ENCODE measurements at places on chromosomes 4 and X.

DNA sequence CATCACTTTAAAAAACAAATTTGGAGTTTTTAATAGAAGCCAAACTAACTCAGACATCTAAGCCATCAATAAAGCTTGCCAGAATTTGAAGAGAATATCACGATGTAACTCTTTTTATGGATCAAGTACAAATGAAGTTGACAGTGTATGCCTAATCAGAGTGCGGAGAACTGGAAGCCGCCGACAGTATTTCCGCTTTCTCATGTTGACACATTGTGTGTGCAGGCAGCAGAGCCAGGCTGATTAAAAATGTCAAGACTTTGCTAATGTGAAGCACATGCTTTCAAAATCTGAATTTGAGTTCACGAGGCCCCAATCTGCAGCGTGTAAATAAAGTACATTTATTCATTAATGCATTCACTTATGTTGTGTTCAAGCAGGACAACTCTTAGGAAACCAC, 161.2 kb downstream of the TENM3 start:
- no peak for DNase-seq

DNA sequence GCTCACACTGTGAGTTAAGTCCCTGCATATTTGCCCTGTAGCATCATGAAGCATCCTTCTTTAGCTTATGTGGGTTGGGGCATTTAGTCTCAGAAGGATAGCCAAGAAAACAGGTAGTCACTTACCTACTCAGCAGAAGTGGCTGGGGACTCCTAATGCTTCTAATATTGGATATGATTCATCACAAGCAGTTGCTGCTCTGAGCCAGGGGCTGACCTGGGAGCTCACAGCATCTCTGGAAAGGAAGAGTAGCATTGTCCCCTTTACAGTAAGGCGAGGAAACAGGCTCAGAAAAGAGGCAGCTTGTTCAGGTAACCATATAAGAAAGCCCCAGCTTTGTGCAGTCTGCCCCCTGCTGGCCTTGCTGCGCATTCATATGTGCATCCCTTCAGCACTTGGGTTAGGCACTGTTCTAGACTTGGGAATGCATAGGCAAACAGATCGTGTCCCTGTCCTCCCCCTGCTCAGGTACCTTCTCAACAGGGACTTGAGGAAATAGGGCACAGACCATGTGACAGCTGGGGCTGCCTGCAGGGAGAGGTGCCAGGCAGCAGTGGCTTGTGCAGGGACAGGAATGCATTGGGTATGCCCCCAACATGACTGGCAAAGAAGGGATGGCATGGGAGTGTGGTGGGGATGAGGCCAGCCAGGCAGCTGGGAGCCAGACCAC, 35.7 kb upstream of the TBC1D14 start:
- DNase-seq, result no peak

DNA sequence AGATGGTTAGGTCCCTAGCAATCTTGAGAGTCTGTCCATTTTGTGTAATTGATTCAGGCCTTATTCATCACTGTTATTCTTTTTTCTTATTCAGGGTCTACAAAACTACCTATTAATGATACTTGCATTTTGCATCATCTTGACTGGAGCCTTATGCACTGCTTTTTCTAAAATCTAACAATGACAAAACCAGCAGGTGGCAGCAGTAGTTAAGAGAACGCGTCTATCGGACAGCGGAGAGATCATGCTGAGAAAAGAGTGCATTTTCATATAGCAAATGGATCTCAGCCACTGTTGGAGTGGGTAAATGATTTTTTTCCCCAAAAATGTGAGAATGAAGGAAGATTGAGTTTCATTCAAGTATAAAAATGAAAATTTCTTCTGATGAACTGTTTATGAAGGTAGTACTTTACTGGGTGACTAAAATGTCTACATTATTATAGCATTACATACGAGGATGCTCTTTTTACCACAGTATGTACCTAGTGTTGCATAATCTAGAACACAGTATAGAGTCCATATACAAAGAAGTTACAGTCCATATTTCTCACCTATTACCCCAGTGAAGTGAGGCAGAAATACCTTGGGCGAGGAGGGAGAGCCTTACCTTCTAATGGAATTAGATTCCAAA, 43.2 kb downstream of the TMEM144 start:
- peak; percentile 11 for DNase-seq

GRCh38 chr4:7412554-7412912, 22.2 kb downstream of the PSAPL1 start:
- DNase-seq, result no peak

DNA sequence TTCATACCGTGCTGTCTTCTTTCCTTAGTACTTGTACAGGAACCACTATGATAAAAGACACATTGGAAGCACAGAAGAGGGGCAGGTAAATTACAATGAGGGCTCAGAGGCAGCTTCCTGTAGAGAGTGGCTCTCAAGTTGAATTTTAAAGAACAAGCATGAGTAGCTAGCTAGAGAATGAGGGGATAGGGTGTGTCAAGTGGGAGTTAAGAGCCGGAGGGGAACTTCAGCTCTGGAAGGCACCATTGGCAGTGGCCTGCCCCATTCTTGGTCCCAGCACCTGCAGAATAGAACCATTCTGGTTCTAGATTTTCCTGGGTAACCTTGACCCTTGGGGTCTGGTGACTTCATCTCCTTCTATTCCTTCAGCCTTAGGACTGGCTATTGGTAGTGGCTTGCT, 34.0 kb upstream of the JADE1 start:
- DNase-seq, result no peak

DNA sequence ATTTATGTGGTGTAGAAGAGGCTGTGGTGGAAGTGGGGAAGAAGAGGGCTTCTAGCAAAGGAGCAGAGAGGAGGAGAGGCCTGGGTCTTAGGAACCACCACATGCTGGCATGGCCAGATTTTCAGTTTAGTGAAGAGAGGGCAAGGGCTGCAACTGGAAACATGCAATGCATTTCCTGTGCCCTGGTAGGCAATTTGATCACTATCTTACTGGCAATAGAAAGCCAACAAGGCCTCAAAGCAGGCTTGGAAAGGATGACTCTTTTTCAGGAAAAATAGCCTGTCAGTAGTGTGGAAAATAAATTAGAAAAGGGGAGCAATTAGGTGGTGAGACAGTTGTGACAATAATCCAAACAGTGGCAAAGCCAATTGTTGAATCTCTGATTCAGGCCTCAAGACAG, 501.9 kb upstream of the ZFP42 start:
- DNase-seq, result no peak

- peak; percentile 86 for DNase-seq
Measured at GRCh38 chrX:134670134-134670924, 12.1 kb upstream of the PLAC1 start.

GRCh38 chr4:27702730-27703431, 842.2 kb downstream of the STIM2 start:
- peak; percentile 21 for DNase-seq

DNA sequence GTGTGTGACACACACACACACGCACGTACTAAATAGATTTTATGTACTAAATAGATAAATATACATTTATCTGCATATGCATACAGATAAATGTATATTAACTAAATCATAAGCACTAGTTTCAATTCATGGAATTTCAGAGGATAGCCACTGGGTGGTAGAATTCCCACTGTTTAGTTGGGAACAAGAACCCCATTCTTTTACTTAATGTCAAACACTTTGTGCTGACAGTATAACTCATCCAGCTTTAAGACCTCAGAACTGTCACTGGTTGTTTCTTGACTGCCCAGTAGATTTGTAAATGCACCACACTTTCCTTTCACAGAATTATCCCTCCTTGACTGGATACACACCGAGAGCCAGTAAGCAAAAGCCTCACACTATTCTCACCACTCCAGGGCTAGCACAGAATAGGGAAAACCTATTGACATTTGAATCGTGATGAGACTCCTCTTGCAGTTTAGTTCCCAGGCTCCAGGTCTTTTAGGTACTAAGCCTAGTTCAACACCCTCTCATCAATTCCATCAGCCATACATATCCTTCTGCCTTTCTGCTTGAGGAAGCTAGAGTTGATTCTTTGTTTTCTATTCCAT, 32.4 kb downstream of the PPARGC1A start:
- DNase-seq, result peak; percentile 18

GRCh38 chr4:126976850-126977632, 655.7 kb upstream of the INTU start:
- DNase-seq, result no peak

DNA sequence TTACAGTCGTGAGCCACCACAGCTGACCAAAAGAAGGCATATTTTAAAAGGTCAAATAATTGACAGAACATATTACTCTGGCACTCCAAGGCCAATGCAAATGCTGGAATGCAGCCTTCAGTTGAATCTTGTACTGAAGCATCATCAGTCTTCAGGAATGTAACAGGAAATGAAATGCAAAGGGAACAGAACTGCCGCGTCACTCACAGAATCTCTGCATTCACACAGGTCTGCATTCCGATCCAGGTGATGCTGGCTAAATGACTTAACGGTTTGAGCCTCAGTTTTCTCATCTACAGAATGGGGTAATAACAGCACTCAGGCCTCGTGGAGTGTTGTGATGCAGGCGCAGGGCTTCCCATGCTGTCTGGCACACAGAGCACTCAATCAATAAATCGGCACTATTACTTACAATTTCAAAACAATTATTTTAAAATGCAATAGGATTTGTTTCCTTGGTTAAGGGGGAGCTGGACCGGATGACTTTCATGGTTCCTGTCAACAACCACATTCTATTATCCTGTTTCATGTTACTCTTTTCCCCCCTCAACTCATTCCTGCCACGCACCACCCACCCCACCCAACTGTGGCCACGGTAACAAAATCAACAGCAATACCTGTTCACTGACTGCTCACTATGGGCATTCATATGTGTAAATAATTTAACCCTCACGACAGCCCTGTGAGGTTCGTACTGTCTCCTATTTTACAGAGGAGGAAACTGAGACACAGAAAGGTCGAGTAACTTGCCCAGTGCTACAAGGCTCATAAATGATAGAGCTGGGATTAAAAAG, 32.4 kb downstream of the IGFBP7 start:
- DNase-seq, result no peak

DNA sequence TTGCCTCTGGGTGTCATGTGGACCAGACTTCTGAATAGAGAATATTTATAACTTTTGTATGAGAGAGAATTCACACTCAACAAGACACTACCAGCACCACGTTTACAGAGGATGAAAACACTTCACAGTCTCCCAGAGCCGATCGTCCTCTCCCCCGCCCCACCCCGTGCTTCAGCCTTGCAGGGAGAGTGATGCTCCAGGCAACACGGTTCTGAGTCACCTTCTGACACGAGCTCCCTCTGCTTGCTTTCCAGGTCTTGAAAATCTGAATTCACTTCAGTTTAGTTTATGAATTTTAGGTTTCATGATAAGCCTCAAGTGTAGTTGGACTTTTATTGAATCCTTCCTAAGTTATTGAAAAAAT, 59.8 kb downstream of the CPLX1 start:
- DNase-seq, result no peak

- DNase-seq, result no peak
Measured at GRCh38 chrX:34915463-34916225, 27.0 kb upstream of the FAM47B start.

DNA sequence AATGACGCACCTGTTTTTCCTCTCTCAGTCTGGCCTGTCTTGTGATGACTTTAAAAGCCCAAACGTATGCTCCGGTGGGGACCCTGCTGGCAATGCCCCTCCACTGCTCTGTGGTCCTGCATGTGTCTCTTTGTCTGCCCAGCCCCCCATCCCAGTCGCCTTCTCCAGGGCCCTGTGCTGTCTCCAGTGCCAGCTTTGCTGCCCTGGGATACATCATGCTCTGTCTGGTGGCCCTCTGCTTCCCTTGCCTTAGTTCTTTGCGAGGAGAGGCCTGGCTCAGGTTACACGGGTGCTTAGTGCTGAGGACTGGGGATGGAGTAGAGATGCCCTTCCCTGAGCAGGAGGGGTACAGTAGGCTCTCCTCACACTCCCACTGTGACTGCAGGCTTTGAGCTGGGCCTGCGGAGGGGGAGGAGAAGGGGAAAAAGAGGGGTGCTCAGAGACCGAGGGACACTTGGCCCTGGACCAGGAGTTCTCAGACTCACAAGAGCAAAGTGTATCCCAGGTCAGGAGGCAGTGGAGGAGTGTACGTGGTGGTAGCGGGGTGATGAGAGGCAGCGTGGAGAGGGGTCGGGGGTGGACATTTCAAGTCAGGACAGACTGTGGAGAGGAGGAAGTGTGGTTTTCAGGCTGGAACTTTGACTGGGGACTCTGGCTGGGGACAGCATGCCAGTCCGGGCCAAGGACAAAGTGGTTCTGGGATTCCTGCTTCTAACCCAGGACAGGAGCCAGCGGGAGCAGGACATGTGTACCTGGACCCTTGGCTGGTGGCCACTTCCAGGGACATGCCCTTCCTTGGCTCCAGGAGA, 2.8 kb downstream of the APLN start:
- no peak for DNase-seq

- no peak for DNase-seq
Measured at GRCh38 chr4:84535901-84536300, 36.8 kb upstream of the NKX6-1 start.

DNA sequence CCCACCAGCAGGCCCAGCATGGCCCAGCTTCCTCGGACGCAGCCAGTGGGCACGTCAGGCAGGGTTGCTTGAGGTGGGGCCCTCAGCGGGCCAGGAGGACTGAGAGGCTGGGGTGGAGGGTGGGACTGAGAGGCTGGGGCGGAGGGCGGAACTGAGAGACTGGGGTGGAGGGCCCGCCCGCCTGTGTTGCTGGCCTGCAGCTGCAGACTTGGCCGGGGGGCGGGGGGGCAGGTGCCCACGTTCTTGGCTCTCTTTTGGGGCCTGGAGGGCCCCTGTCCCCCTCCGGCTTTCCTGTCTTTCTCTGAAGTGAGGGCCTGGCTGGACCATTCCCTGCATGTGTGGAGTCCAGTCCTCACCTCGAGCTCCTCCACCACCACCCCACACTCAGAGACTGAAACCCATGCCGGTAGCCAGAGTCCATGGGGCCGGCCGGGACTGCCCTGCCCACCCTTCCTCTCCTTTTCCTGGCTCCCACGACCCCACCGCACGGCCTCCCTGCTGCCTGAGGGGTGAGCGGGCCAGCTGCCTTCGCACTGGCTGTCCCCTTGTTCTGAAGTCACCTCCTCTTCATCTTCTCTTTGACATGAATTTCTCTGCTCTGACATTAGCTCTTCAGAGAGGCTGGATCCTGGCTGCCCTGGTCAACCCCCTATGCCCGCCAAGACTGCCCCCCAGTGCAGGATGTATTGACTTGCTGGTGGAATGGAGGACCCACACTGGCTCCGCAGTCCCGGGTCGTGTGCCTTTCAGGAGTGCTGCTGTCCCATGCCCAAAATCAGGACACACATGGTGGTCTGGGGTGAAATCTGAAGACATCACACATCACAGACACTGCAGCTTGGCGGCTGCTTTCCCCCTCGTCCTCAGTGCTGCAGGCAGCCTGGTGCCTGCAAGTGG, 10.1 kb upstream of the NKX1-1 start:
- DNase-seq, result no peak

Measured in fibroblast of skin of left biceps (primary cell).